ENCODE measurements at places on chromosomes 7 and 10.

DNA sequence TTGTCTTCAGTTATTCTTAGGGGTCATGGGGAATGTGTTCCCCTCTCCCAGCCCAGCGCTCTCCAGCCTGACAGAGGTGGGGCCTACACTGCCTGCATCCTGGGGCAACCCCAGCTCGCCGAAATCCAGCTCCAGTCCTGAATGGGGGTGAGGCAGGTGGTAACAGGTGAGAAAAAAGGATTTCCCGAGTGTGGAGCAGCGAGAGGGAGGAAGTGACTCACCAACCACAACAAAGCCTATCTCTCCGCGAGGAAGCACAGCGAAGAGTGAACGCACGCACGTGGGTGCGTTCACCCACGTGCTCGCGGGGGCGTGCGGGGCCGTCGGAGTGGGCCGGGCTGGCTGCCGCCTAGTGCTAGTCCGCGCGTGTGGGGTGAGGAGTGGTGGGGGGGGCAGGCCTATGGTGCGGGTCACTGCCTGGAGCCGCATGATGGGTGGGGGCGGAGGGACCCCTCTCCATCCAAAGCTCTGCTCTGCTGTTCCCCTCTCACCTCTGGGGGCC, 855 bp upstream of the PALD1 start:
- no peak overlapping the region for H3K27ac ChIP-seq
- H3K4me3 ChIP-seq, result peak overlapping the region; percentile 58
- H3K36me3 ChIP-seq, result no peaks in the 10 kb centered on the region

DNA sequence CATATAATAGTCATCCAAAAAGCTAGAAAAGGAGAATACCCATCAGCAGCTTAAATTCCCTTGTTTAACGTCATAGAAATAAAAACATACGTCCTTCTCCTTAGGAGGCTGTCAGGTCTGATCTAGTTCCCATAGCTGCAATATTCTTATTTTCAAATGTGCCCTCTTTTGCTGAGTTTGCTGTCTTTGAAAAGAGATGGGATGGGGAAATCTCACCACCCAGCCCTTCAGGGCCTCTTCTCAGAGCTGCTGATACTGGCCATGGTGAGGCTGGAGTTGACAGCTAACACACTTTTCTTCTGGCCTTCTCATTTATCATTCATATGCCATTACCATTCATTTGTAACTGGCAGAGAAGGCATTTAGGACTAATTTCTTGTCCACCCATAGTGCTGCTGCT, 5.1 kb upstream of the PCGF5 start:
- no peak for DNase-seq
- H3K36me3 ChIP-seq, result no peaks in the 10 kb centered on the region
- H3K4me3 ChIP-seq, result no peak overlapping the region
- no peaks in the 10 kb centered on the region for H3K27me3 ChIP-seq
- no peaks in the 10 kb centered on the region for H3K4me1 ChIP-seq

DNA sequence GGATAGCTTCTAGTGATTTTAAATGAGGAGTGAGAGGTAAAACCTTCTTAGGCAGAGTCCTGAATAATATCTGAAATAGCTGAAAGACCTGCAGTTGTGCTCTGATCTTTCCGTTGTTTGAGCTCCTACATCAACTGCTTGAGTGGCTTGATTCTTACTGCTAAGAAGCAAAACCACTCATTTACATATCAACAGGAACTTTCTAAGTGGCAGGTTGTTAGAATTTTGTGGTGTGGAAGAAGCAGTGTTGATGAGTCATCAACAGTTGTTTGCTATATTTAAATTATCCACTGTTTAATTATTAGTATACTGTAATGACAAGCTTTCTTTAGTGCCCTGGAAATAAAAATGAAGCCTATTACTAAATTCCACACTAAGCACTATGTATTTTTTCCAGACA, 689.5 kb downstream of the DNAJB9 start:
- H3K36me3 ChIP-seq, result no peaks in the 10 kb centered on the region
- H3K4me3 ChIP-seq, result no peak overlapping the region
- no peak overlapping the region for H3K27ac ChIP-seq
- DNase-seq, result no peak

DNA sequence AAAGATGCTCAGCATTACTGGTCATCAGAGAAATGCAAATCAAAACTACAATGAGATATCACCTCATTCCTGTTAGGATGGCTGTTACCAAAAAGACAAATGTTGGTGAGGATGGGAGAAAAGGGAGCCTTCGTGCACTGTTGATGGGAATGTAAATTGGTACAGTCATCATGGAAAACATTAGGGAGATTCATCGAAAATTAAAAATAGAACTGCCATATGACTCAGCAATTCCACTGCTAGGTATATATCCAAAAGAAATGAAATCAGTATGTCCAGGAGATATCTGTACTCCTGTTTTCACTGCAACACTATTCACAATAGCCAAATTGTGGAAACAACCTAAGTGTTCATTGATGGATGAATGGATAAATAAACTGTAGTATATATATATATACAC, 228.1 kb downstream of the ACTR3B start:
- no peaks in the 10 kb centered on the region for H3K27me3 ChIP-seq
- no peak overlapping the region for H3K27ac ChIP-seq
- no peak for DNase-seq
- no peaks in the 10 kb centered on the region for H3K36me3 ChIP-seq
- no peak overlapping the region for H3K4me3 ChIP-seq

DNA sequence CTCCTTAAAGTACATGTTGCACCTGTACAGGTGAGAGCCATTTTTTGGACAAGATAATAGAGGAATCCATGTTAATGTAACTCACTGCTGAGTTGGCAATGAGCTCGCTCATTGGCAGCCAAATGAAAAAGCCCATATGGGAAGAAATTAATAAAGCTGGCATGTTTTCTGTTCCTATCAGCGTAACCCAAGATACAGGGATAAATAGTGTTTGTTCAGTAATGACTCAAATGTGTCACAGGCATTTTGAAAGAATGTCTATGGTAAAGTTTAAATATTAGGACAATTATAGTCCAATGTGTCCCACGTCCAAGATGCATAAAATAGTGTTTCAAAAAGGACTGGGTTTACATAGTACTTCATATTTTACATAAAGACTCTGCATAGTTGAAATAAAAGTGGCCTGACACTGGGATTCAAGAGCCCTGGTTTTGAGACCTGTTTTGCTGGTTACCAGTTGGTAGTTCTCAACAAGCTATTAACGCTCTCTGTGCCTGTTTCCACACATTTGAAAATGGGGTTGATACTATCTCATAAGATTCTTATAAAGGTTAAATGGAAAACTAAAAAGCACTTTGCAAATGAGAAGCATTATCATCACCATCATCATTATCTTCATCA, 49.1 kb downstream of the MTURN start:
- no peak overlapping the region for H3K4me3 ChIP-seq
- H3K4me1 ChIP-seq, result peaks cover 11% of the 10 kb centered on the region
- H3K27me3 ChIP-seq, result no peaks in the 10 kb centered on the region
- no peaks in the 10 kb centered on the region for H3K36me3 ChIP-seq

- peaks cover 52% of the 10 kb centered on the region for H3K4me1 ChIP-seq
- DNase-seq, result no peak
- no peaks in the 10 kb centered on the region for H3K27me3 ChIP-seq
- peak overlapping the region; percentile 55 for H3K27ac ChIP-seq
These were observed 23.7 kb downstream of the PLAC9 start for GRCh38 chr10:80156216-80156615.

- H3K27me3 ChIP-seq, result no peaks in the 10 kb centered on the region
- H3K27ac ChIP-seq, result no peak overlapping the region
- no peaks in the 10 kb centered on the region for H3K4me1 ChIP-seq
- H3K36me3 ChIP-seq, result no peaks in the 10 kb centered on the region
- H3K4me3 ChIP-seq, result no peak overlapping the region
These were observed 917.0 kb downstream of the TYW1 start for GRCh38 chr7:67913604-67914003.

DNA sequence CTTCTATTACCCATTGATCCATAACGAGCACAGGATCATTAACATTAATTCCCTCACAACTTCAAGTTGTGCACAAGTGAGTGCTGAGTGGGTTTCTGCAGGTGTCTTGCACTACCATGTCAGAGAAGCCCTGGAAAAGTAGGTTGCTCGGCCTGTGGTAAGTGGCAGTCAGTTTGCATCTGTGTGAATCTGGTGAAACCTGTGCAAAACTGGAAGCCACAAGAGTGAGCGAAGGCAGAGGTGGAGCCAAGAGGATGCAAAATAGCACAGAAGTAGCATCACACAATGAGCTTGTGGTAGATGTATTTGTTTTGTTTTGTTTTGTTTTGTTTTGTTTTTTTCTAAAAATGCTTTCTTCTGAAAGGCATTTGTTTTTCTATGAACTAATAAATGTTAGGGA, 181.5 kb downstream of the THSD7A start:
- no peaks in the 10 kb centered on the region for H3K4me1 ChIP-seq
- no peaks in the 10 kb centered on the region for H3K27me3 ChIP-seq
- no peak overlapping the region for H3K4me3 ChIP-seq

DNA sequence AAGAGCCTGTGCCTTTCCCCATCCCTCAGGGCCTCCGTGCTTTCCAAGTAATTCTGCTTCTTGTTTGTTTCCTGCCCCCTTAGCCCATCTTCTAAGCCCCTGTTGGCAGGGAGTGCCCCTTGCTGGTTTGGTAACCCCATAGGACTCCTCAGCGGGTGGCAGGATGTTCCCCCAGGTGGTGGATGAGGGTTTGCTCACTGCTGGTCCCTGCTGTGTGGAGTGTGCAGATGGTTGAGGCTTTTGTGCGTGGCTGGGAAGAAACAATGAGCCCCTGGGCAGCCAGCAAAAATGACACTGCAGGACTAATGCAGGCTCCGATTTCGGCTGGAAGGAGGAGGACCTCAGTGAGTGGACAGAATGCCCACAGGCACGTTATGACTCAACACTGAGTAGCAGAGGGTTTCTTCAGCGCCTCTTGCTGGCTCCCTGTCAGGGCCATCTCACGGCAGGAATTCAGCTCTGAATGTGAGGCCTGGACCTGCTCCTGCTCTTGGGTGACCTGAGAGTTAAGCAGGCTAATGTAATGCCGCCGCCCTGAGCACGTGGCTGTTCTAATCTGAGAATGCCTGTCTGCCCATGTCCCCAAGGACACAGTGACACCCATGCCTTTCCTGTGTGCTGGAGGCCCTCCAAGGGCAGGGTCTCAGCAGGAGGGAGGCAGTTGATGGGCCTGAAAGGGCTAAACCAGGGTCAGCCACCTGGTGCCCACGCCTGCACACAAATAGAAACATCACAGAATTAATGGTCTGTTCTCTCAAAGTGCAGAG, 16.6 kb downstream of the BAG3 start:
- peak overlapping the region; percentile 12 for H3K4me3 ChIP-seq
- peak; percentile 96 for DNase-seq
- H3K27ac ChIP-seq, result peak overlapping the region; percentile 95
- peaks cover 25% of the 10 kb centered on the region for H3K36me3 ChIP-seq
- no peaks in the 10 kb centered on the region for H3K27me3 ChIP-seq

DNA sequence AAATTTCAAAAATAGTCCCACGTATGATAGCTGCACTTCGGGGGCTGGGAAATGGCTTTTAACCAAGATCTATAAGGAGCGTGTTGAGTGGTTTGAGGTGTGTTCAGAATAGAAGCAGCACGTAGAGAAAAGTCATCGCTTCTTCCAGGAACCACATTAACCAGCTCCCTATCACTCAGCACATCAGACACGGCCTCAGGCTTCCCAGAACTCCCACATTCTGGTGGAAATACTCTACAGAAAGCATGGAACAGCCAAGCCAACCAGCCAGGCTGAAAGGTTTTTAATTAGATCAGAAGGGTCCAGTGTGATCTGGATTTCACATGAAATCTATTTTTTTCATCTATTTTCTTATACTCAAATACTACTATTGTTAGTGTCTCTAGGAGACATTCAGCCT, 231.5 kb upstream of the NRP1 start:
- DNase-seq, result no peak
- H3K27ac ChIP-seq, result no peak overlapping the region
- no peaks in the 10 kb centered on the region for H3K27me3 ChIP-seq

GRCh38 chr10:71970331-71970730, 6.1 kb downstream of the CHST3 start:
- peak overlapping the region; percentile 39 for H3K4me3 ChIP-seq
- H3K27ac ChIP-seq, result peak overlapping the region; percentile 81
- peak; percentile 69 for DNase-seq

DNA sequence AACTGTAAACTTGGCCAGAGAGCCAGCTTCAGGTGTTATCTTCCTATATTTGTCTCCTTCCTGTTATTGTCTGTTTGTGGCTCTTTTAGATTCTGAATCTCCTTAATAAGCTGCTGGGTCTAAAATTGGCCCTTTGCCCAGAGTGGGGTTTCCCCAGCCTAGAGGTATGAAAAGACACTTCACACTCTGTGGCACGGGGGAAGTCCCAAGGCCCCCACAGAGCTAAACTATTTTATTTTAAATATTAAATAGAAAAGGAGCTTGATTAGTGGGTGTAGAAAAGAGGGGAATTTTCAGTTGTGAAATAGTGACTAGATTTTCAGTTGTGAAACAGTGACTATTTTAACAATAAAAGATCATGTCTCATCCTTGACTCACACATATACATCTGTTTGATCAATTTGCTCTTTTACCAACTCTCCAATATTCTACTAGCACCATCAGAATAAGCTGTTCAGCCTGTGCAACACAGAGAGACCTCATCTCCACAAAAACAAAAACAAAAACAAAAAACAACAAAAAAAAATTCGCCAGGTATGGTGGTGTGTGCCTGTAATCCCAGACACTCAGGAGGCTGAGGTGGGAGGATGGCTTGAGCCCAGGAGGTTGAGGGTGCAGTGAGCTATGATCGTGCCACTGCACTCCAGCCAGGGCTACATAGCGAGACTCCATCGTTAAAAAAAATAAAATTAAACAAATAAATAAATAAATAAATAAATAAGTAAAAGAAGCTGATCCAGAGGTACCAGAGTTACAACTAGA, 24.9 kb upstream of the ADO start:
- H3K4me3 ChIP-seq, result no peak overlapping the region
- no peaks in the 10 kb centered on the region for H3K27me3 ChIP-seq
- H3K36me3 ChIP-seq, result no peaks in the 10 kb centered on the region
- H3K27ac ChIP-seq, result peak overlapping the region; percentile 33

DNA sequence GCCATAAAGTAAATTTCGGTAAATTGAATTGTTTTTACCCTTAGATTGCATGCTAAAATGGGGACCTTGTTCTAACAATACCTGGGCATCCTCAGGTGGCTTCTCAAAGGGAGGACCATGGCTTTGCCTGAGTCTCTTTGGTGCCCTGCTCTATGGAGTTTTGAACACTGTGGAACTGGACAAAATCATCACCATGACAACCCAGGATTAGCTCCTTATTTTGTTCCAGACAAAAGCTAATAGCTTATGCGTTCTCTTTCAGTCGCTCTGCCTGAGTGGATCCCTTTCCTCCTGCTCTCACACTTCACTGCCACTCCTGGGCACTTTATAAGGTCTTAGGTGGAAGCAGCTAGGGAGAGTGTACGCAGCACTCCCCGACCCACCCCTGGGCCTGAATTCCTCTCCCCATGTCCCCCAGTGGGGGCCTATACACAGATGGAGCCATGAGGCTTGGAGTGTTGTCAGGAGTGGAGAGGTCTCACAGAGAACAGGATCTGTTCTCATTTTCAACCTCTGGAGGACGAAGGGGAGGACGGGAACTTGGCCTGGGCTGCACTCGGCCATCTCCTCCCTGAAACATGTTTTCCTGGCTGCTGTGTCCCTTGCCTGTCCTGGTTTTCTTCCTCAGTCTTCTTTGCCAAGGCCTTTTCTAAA, 19.0 kb downstream of the ADCYAP1R1 start:
- peaks cover 32% of the 10 kb centered on the region for H3K27me3 ChIP-seq
- no peaks in the 10 kb centered on the region for H3K36me3 ChIP-seq
- no peaks in the 10 kb centered on the region for H3K4me1 ChIP-seq
- no peak overlapping the region for H3K4me3 ChIP-seq
- no peak for DNase-seq

- no peaks in the 10 kb centered on the region for H3K36me3 ChIP-seq
- H3K27ac ChIP-seq, result no peak overlapping the region
- DNase-seq, result no peak
- peaks cover 32% of the 10 kb centered on the region for H3K27me3 ChIP-seq
- no peak overlapping the region for H3K4me3 ChIP-seq
- H3K4me1 ChIP-seq, result no peaks in the 10 kb centered on the region
These were observed 29.2 kb downstream of the PRSS58 start for GRCh38 chr7:142228537-142229104.

Data from PC-3 (cell line).